ENCODE measurements at places on chromosomes 7 and 10.

DNA sequence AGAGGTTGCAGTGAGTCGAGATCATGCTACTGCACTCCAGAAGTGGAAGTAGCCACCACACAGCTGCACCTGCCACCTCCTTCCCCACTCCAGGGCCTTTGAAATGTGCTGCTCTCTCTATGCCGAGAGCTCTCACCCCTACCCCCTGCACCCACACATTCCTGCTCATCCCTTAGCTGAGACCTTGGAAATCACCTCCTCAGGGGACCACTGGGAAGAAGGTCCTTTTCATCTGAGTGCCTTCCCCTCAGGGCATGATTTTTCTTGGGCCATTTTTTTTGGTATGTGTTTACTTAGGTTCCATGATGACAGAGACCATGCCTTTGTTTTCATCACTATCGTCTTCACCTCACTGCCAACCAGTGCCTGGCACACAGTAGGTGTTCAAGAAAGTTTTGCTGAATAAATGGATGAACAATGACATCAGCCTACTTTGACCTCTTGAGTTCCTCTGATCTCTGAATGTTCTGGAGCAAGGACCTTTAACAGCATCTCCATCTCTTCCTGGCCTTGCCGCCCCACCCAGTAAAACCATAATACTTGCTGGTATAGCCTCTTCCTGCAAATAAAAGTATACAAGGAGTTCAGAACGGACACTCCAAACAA lies 166.6 kb upstream of the KLF14 start:
- no peak for DNase-seq

DNA sequence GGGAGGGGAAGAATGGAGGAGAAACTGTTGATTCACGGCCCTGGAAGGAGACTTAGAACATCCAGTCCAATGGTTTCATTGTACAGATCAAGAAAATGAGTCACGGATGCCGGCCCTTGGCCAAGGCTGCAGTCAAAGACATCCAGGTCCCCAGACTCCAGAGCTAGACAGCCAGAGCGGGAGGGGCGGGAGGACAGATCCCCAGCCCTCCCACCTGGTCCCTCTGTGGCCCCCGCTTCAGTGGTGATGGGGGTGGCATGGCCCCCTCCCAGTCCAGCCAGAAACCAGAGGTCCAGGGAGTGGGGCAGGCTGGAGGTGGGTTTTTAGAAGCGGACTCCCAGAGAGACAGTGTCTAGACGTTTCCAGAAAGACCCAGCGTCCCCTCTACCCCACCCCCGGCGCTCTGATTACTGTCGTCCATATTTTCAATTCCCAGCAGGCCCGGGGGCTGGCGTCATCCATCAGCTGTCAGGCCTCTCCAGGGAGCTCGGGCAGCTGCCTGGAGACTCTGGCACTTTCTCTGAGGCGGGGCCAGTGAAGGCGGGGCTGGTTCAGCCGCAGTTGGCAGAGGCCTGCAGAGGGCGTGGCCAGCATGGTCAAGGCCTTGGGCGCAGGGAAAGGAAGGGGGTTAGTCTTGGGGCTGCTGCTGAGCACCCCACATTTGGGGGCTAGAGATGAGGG lies 8.0 kb upstream of the HSPB1 start:
- DNase-seq: no peak

- DNase-seq: no peak
Observed at GRCh38 chr10:99975106-99975829, 34.5 kb downstream of the DNMBP start.

DNA sequence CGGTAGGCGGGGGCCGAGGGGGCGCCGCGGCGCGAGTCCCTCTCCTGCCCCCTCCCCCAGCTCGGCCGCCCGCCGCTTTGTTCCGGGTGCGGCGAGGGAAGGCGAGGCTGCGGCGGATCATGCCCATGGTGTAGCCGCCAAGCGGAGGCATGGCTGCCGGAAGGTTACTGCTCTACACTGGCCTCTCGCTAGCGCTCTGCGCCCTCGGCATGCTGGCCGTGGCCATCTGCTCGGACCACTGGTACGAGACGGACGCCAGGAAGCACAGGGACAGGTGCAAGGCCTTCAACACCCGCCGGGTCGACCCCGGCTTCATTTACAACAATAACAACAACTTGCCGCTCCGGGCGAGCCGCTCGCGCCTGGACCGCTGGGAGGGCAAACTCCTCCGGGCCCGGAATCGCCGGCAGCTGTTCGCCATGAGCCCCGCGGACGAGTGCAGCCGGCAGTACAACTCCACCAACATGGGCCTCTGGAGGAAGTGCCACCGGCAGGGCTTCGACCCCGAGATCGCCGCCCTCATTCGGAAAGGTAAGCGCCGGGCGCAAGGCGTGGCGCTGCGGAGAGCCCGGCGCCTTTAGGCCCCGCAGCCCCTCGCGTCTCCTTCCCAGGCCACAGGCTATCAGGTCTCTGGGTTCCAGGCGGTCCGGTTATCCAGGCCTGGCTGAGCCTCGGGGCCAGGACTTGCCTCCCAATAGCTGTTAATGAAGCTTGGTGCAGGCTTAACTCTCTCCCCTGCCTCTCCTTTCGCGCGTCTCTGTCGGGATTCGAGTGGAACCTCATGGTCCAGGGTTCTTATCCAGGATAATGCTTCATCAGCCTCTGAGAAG lies 513 bp downstream of the TMEM178B start:
- no peak for DNase-seq

- DNase-seq: no peak
Observed at GRCh38 chr10:101986624-101986971, 69.4 kb downstream of the ARMH3 start.

- no peak for DNase-seq
Observed at GRCh38 chr10:35925493-35925892, 283.4 kb upstream of the FZD8 start.

DNA sequence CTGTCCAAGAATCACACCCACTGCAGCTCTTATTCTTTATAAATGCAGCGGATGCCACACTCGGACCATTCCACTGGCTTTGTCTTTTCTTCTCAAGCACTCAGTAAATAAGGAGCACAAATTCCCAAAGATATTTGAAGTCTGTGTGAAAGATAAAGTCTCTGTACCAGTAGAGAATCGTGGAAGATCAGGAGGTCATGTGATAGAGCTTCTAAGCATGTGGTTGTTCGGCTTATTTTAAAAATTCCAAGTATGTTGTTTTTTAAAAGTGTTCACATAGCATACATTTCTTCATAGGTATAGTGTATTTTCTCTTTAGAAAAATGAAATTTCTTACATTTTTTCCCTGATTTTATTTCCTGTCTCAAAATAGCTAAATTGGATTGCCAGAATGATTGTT lies 75.8 kb downstream of the NOC3L start:
- no peak for DNase-seq

GRCh38 chr10:5540080-5540479 lies 15.3 kb downstream of the CALML3 start:
- DNase-seq: no peak

GRCh38 chr7:97499204-97499603 lies 232.7 kb upstream of the TAC1 start:
- no peak for DNase-seq

DNA sequence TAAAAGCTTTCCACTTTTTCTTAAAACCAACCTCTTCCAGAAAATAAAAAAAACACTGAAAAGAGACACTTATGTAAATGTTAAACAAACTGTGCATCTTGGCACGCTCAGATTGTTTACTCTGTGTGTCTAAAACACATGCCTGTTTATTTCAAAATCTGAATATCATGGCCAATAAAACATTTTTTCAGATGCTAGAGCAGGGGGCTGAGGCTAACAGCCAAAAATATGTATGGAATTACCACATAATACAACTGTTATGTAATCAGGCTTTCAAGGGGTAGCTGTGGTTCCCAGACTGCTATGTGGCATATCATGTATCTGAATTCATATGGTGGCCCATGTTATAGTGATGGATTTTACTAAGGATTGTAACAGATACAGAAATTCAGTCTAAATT lies 130.4 kb downstream of the HIBADH start:
- DNase-seq: no peak

DNA sequence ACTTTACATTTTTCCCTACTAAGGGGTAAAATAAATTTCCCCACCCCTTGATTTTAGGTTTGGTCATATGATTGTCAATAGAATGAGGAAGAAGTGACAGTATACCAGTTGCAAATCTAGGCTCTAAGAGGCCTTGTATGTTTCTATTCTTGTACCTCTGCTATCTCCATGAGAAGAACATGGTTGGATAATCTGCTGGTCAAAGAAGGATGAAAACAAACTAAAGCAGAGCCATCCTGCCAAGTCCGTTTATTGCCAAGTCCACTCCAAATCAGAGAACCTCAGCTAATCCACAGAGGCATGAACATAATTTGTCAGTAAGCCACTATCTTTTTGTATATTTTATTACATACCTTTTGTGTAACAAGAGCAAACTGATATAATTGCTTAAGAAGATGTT lies 98.0 kb downstream of the CRPPA start:
- no peak for DNase-seq

DNA sequence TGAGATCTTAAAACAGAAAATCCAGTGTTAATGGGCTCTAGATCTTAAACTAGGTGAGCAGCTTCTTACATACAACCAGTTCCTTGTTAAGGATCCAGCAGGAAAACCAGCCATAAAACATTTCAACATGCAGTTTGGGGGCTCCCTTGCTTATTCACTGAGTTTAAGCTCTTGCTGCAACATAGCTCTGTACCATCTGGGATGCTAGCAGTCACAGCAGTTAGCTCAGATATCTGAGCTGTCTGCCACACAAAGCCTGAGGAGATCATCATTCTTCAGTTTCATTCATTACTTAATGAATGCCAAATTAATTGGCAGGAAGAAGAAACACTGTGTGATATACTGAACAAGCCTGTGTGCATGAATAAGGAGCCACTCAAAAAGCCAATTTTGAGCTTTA lies 62.8 kb downstream of the PODXL start:
- DNase-seq: no peak

DNA sequence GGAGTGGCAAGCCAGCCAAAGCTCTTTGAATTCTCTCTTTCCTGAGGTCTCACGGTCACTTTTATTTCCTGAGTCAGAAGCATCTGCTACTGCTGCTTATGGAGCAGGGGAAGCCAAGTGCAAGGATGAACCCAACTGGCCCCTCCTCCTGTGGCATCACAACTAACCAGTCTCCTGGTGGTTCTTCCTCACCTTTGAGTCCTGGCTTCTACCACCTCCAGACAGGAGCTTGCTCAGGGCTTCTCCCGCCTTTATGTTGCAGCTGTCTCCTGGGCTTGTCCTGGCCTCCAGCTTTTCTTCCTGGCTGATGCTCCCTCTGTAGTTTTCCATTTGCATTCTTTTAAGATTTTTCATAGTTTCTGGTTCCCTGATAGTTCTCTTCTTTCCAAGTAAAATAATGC lies 349.7 kb upstream of the NRP1 start:
- no peak for DNase-seq

- no peak for DNase-seq
Observed at GRCh38 chr10:69968830-69969229, 83.8 kb upstream of the MACROH2A2 start.

DNA sequence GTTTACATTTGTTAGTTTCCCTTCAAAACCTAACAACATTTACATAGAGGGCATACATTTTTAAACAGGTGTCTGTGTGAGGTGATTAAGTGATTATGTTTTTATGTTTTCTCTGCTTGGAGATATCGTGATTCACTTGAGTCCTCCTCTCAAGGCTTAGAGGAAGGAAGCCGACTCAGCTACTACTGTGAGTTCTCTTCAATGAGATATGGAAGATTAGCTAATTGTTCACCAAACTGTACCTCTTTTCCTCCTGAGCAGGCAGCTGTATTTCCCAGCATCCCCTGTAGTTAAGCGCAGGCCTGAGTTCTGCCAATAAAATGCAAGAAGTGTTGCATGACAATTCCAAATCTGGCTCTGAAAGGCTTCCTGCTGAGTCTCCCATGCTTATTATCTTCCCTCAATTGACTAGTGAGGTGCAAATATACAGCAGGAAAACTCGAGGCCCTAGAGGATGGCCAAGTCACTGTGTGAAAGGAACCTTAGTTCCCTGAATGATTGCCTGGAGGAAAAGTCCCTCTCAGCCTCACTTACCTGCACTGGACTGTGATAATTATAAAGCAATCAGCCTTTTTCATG lies 528.7 kb downstream of the GRM8 start:
- no peak for DNase-seq

- DNase-seq: no peak
Observed at GRCh38 chr10:30365278-30365677, 16.2 kb upstream of the MTPAP start.

- no peak for DNase-seq
Observed at GRCh38 chr7:154304231-154304630, 252.0 kb downstream of the DPP6 start.

DNA sequence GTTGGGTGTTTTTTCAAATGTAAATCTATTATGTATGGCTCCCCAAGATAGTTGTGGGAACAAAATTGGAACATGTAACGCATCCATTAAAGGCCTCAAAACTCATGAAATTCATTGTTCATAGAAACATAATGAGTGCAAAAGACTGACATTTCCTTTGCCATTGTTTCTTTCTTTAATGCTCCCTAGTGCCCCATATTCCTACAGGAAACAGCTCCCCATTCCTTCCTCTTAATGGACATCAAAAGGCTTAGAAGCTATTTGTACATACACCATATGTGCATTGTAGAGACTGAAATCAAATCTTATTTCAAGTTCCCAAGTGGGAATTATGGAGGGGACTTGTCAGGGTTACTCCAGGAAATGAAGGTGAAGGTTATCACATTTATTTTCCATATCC lies 139.1 kb downstream of the AHR start:
- no peak for DNase-seq
